ENCODE measurements at places on chromosomes 4 and X.
A peak's percentile ranks its signal among the peaks of the same experiment; 100 is the strongest.

DNA sequence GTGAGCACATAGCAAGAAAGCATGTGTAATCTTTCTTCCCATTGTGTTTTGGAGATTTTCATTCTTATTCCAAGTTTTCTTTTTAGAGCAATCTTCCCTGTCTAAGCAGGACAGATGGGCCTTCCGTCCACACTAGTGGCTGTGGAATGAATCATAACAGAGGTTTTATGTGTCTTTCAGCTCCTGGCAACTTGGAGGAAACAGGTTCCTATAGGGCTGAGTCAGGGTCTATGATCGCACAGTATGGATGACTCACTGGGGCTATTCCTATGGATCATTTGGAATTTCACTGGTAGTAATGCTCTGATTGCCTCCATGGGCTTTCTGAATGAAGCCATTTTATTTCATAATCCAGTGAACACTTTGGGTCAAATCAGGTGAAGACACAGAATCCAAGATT lies 51.8 kb upstream of the CBLL2 start:
- DNase-seq = no peak

DNA sequence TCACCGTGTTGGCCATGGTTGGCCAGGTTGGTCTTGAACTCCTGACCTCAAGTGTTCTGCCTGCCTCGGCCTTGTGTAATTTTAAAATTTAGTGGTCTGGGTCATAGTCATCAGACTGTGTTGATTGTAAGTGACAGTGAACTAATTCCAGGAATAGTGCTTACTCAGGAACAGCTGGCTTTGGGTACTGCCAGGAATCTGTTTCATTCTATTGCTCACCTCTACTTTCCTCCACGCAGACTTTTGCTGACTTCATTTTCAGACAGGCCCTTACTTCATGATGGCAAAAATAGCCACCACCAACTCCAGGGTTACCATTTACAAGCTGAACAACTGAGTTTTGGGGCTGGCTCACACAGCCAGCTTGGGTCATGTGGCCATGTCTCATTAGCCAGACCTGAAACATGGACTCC lies 54.6 kb downstream of the FNIP2 start:
- DNase-seq = no peak

DNA sequence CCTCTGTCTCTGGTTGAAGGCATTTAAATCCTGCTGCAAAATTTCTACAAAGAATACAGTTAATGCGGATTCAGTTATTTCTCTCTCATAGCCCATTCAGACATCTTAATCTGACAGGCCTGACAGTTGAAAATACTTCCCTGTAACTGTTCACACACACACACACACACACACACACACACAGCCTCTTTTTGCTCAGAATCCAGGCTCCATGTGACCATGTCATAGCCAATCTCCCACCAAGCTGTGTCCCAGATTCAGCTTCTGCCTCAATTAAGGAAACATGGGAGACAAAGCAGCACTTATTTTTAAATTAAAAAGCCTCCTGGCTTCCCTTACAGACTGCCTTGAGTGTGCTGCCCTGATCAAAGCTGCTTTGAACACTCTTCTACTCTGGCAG lies 49.3 kb upstream of the EFHC2 start:
- DNase-seq = no peak

- no peak for DNase-seq
Observed at GRCh38 chrX:10930151-10930550, 181.0 kb upstream of the HCCS start.

- DNase-seq = no peak
Observed at GRCh38 chr4:165152527-165152926, 39.9 kb upstream of the TMEM192 start.

GRCh38 chr4:1348014-1348513 lies 1.1 kb downstream of the UVSSA start:
- DNase-seq = no peak

- DNase-seq = no peak
Observed at GRCh38 chrX:8005678-8006347, 78.6 kb upstream of the PNPLA4 start.

GRCh38 chr4:71389149-71389827 lies 50.5 kb downstream of the SLC4A4 start:
- no peak for DNase-seq

- no peak for DNase-seq
Observed at GRCh38 chr4:7759216-7759615, 180.4 kb downstream of the AFAP1 start.

DNA sequence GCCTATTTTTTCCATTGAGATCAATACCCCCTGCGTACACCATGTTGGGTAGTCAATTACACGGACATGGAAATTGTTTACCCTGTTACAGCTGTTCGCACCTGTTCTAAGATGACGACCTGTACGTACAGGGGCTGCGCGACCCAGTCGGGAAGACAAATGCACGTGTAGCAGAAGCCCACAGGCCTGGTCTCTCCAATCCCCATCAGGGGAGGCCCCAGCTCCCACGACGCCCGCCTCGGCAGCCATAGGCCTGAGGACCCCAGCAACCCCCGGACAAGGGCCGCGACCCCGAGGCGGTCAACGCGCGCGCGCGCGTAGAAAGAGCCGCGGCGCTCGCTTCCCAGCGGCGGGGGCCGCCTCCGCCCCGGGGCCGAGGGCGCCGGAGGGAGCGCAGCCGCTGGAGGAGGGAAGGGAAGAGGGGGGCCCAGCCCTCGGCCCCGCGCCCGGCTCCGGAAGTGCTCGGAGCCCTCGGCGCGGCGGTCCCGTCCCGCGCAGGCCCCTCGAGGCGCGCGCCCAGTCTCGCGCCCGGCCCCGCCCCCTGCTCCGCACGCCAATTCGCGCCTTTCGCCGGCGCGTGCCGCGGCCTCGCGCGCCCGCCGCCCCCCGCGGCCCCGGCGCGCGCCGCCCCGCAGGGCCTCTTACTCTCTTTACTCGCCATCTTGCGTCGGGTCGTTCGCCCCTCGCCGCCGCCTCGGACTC lies 618 bp downstream of the RBBP7 start:
- DNase-seq = peak; percentile 83

DNA sequence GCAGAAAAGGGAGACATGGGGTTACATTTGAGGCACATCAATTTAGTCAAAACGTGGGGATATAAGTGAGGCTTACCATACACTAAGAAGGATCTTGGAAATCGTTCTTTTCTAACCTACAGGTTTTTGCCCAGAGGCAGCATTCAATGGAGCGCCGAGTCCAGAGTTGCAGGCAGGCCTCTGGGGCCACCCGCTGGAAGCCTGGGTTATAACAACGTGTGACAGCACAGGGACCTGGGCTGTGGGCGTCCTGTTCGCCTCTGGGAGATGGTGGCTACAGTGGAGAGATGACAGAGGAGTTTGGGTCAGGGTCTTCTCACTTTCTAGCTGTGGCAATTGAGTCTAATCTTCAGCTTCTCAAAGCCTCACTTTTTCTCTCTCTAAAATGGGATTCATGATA lies 53.9 kb downstream of the ENPP6 start:
- DNase-seq = peak; percentile 71

- DNase-seq = no peak
Observed at GRCh38 chr4:118927974-118928373, 39.3 kb downstream of the SYNPO2 start.

DNA sequence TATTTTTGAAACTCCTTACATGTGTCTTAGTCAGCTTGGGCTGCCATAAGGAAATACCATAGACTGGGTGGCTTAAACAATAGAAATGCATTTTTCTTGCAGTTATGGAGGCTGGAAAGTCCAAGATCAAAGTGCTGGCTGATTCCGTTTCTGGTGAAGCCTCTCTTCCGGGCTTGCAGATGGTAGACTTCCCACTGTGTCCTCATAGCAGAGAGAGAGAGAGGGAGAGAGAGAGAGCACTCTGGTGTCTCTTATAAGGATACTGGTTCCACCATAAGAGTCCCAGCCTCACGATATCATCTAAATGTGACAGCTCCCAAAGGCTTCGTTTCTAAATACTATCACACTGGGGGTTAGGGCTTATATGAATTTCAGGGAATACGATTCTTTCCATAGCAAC lies 39.7 kb downstream of the ENPEP start:
- DNase-seq = no peak

- no peak for DNase-seq
Observed at GRCh38 chr4:8270912-8271815, 1.6 kb downstream of the HTRA3 start.

DNA sequence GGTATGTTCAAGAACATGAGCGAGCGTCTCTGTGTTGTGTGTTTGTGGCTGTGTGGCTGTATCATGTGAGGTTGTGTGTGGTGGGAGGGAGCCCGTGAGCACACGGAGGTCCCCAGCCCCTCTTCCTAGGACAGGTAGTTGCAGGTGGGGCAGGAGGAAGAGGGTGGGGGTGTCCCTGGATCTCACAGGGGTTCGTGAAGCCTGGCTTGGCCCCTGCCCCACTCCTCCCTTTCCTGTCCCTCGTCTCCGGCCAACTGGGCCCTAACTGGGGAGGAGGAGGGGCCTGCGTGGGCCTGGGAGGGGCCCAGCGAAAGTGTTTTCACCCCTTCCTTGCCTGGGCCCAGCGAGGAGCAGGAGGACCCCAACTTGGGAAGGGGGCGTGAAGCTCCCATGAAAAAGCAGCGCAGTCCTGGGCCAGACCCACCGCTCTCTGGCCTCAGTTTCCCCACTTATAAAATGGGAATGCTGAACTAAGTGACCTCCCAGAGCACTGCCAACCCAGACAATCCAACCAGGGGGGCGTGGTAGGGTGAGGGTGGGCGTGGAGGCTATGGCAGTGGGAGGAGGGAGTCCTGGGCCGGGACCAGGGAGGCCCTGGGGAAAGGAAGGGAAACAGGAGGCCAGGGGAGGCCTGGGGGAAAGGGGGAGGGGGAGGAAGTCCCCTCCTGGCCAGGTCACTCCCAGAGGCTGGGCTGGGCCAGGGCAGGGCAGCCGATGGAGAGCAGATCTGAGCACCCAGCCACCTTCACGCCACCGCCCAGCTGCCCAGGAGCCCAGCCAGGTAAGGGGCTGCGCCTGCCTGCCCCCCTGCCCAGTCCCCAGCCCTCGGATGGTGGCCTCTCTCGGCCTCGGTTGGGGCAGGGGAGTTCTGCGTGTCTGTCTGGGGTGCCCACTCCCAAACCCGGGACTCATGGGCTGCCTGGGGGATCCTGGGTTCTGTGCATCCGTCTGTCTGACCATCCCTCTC lies at the start of gene AVPR2:
TSS of gene AVPR2 (plus strand) at position 683 of the 967 bp plus-strand sequence. CDS start 473 bp downstream, outside the sequence.
- no peak for DNase-seq

DNA sequence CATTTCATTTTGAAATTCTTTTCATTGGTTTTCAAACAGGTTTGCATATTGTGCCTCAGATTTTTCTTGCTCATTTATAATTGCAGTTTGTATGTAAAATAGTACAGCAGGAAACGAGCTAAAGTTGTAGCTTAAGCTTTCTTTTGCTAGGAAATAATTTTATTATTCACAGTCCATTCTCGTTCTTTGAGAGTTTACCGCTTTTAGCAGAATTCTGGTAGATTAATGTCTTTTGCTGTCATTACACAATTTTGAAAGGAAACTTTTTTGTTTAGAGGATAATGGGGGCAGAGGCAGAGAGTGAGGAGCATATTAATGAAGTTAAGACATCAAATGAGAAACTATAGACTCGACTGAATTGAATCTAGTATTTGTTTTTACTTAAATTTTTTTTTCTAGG lies 10.5 kb downstream of the LSM6 start:
- no peak for DNase-seq

DNA sequence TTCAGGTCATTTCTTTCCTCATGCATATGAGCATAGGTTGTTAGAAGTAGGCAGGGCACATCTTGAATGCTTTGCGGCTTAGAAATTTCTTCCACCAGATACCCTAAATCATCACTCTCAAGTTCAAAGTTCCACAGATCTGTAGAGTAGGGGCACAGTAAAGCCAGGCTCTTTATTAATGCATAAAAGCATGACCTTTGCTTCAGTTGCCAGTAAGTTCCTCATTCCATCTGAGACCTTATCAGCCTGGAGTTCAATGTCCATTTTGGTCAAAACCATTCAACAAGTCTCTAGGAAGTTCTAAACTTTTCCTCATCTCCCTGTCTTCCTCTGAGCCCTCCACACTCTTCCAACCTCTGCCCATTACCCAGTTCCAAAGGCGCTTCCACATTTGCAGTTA lies 77.7 kb downstream of the MAP9 start:
- no peak for DNase-seq
